Tongue (tissue), 3 donors: ENCODE measurements at places on chromosomes 7 and 10. TPM values are rescaled to one million over a fixed set of nuclear protein-coding genes. Genes with fewer than 3 reads are reported as not detected.

The GRID1 gene
- 1.4 TPM for total RNA-seq

The LBX1 gene
- total RNA-seq = 5.6 TPM

GRCh38 chr10:45471059-45471458 lies 97.0 kb downstream of the ALOX5 start:
- no peak for DNase-seq

DNA sequence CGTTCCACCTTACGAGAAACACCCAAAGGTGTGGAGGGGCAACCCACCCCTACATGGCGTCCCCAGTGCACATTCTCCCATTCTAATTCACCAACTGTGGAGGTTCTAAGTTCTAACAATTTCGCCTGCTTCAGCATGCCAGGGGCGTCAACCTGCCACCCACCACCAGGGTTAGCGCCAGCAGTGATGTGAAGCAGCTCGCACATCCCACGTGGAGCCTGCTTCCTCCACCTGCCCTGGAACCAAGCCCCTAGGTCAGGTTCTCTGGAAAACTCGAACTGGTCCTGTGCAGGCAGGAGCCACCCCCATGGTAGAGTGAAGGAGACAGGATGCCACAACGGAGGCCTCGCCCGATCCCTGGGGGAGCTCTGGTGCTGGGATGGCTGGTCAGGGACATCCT lies 33.3 kb upstream of the FXYD4 start:
- no peak for DNase-seq

The GPR26 gene
- total RNA-seq = 0.10 TPM

DNA sequence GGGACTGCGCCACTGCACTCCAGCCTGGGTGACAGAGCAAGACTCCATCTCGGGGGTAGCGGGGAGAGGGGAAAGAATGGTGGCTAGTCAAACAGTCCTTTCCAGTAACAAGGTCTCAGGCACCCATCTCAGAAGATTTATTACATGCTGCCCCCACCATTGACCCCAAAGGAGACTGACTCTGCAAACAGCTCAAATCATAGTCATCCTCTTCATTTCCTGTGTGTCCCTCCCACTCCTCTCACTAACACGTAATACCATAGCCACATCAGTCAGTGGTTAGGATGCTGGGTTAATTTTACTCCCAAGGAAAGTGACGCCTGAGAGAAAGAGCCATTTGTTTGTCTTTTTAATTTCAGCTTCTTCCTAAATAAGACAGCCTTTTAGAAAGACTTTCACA lies 56.6 kb upstream of the BET1 start:
- no peak for DNase-seq
